ENCODE measurements at places on chromosomes 13 and 19.

- DNase-seq = no peak
These were observed 2.9 kb upstream of the GARIN5B start for GRCh38 chr19:55365964-55366363.

GRCh38 chr19:1213391-1214286 is 8.1 kb downstream of the STK11 start:
- peak; percentile 49 for DNase-seq

- no peak for DNase-seq
These were observed 5.7 kb downstream of the POLR1D start for GRCh38 chr13:27627380-27627779.

- DNase-seq = no peak
These were observed 7.3 kb downstream of the IGSF23 start for GRCh38 chr19:44620667-44621066.

- DNase-seq = no peak
These were observed 1910.2 kb upstream of the PRR20A start for GRCh38 chr13:55230570-55230908.

DNA sequence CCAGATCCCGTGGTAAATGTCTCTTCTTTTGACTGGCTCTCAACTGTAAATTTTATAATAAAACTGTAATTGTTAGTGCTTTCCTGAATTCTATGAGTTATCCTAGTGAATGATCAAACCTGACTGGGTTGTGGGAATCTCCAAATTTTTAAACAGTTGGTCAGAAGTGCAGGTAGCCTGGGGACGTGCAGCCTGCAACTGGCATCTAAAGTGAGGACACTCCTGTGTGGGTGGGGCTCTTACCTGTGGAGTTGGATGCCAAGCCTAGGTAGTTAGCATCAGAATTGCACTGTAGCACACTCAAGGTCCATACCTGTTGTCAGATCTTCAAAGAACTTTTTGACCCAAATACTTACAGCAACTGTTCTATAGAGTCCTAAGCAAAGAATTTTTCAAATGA is 207.1 kb upstream of the NBEA start:
- DNase-seq = no peak

GRCh38 chr13:79245937-79246577 is 160.0 kb downstream of the RBM26 start:
- DNase-seq = peak; percentile 37

Measured in DMS153 (cell line).